ENCODE measurements at places on chromosomes 13 and 19.

GRCh38 chr19:55623561-55623960 lies 805 bp downstream of the ZNF784 start:
- no peak for DNase-seq

DNA sequence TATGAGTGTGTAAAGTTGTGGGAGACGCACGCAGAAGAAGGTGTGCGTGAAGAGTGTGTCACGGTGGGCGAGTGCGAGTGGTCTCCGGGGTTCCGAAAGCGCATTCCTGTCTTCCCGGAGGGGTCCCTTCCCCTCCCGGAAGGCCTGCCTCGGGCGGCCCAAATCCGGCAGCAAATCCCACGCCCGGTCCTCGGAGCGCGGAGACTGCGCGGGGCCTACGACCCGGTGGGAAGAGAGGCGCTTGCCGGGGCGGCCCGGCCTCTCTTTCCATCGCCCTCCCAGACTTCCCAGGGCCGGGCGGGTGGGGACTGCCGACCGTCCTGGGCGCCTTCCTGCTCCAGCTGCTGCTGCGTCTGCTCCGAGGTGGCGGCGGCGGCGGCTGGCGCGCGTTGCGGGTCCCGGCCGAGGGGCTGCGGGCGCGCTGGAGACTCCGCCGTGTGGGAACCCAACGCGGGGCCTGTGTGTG lies 2.1 kb downstream of the ZIC5 start:
- DNase-seq: no peak

DNA sequence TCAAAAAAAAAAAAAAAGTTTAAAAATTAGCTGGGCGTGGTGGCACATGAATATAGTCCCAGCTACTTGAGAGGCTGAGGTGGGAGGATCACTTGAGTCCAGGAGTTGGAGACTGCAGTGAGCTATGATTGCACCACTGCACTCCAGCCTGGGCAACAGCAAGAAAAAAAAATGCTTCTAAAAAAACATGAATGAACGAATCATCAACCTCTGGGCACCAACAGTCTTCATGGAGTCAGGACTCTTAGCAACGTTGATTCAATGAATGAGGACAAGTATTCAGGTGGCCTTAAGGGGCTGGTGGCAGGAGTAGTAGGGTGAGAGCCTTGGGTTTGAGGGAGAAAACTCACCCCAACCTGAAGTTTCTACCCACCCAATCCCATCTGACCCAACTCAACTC lies 20.6 kb upstream of the OLFM2 start:
- DNase-seq: no peak

DNA sequence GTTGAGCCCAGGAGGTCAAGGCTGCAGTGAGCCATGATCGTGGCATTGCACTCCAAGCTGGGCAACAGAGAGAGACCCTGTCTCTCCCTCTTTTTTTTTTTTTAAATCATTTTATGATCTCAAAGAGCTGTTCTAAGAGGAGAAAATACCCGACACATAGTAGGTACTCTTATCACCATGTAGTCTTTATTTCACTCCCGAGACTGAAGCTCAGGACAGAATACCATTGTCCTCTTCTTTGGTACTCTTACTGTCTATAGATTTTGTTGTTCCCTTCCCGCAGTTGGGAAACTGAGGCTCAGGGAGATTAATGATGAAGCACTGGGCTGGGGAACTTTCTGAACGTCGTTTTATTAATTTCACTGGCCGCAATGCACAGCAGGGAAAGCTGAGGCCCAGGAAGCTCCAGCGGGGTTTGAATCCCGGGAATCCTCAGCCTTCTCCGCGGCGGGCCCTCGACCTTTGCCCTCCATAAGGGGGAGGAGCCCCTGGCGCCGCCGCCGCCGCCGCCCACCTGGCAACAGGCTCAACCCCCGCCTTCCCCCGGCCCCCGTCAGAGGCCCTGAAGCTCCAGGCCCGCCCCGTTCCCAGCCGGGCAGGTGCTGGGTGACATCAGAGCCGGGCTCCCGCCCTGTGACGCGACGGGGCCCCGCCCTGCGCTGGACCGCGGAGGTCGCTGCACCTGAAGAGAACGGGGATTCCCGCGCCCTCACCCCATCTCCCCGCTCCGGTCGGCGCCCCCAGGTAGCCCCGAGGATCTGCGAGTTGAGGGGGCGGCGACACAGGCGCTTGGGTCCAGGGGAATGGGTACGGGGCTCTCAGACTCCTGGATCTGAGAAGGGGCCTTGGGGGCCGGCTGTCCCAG lies 1.6 kb downstream of the MYH14 start:
- DNase-seq: no peak

DNA sequence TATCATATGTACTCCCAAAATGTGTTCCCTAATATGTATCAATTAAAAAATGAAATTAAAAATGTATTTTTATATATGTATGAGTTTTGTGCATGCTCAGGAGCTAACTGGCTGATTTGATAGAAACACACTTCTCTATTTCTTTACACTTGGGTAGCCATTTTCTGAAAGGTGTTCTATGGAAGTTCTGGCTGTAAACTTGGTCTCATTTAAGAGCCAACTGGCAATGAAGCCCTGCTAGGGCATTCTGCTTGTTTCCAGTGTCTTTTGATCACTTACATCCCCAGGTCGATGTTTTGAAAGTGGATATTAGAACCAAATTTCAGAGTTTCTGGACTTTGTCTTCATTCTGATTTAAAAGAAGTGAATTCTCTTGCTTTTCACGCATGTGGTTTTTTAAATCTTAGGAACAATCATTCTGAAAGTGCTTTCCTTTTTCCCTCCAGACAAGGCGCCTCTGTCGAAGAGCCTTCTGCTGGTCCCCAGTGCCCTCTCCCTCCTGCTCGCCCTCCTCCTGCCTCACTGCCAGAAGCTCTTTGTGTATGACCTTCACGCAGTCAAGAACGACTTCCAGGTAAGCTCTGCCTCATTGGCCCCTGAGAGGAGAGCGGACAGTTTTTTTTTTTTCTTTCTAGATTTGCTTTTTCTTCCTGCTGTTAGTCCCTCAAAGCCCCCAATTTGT lies 20.1 kb downstream of the GPR18 start:
- DNase-seq: no peak

DNA sequence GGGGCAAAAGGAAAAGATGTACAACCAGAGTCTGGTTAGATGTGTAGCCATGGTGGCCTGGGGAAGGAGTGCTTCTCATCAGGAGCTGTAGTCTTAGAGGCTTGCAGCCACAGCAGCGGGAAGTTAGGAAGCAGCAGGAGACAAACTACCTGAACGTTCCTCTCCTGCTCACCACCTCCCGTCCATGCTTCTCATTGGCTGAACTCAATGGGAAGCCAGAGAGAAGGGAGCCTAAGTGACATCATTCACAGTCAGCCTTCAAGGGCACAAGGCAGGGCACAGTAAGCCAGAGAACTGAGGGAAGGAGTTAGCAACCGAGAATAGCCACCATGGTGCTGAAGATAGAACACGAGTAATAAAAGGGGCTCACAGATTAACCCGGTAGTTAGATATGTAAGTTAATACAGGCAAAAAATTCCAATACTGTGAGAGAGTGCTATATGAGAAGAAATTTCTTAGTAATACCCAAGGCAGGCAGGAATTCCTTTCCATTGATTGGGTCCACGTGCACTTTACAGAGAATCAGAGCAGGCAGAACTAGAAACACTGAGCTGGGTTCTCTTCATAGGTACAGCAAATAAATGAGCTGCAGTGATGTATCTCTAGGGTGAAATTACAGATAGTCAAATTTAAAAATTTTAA lies 391.5 kb upstream of the DACH1 start:
- DNase-seq: no peak

- DNase-seq: no peak
Observed at GRCh38 chr19:38792250-38793111, 3.5 kb downstream of the LGALS7B start.

- no peak for DNase-seq
Observed at GRCh38 chr13:29946093-29946492, 95.7 kb upstream of the UBL3 start.

- DNase-seq: no peak
Observed at GRCh38 chr19:41868120-41868988, 8.3 kb downstream of the RPS19 start.

DNA sequence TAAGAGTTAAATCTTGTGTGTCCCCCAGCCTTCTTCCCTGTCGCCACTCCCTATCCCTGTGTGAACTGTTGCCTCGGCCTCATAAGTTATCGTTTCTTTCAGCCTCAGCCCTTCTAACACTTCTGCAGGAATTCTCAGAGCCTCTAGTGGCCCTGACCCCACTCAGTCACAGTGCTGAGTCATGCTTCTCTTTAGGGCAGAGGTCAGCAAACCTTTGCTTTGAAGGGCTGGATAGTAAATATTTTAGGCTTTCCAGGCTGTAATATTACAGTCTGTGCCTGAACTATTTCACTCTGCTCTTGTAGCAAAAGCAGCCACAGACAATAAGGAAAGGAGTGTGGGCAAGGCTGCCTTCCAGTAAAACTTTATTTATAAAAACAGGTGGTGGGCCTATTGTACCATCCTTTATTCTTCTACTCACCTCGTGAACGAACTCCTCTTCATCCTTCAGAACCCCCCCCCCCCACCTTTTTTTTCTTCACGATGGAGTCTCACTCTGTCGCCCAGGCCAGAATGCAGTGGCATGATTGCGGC lies 22.1 kb downstream of the MYO9B start:
- DNase-seq: no peak

GRCh38 chr13:79497064-79497463 lies 16.1 kb downstream of the NDFIP2 start:
- no peak for DNase-seq

- DNase-seq: no peak
Observed at GRCh38 chr13:60583196-60583888, 186.3 kb downstream of the TDRD3 start.

DNA sequence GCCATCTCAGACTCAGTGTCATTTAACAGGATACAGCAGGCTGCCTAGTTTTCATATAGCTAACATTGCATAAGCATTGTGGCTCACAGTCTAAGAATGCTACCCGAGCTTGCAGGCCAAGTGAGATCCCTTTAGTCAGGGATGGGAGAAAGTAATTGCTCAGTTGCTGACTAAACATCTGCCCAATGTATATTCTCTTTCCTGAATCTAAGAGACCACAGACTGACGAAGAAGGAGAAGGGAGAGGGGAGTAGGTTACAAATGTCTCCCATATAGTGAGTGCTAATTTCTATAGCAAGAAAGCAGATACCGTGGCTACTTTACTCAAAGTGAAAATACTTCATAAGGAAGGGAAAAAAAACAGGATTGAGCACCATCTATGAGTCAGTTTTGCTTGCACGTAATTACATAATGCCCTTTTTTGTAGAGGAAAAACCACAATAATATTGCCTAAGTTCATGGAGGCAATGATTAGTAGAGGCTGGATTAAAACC lies 453.9 kb downstream of the COG6 start:
- no peak for DNase-seq

- no peak for DNase-seq
Observed at GRCh38 chr19:35545855-35546381, 492 bp downstream of the TMEM147 start.

DNA sequence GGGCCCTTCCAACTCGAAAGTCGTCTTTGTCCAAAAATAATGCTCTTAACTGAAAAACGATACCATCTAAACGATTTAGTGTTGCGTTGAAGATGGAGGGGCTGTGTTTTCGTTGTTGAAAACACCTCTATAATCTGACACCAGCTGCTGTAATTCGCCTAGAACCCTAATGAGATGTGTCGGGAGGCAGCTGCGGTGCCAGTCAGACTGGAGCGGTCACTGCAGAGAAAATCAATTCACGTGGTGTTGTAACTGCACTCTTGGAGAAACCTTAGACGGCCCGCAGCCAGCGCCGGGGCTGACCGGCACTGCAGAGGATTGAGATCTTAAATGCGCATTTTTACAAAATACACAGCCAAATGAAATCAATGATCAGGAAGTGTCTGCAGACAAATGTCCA lies 339.1 kb downstream of the ZNF536 start:
- no peak for DNase-seq

DNA sequence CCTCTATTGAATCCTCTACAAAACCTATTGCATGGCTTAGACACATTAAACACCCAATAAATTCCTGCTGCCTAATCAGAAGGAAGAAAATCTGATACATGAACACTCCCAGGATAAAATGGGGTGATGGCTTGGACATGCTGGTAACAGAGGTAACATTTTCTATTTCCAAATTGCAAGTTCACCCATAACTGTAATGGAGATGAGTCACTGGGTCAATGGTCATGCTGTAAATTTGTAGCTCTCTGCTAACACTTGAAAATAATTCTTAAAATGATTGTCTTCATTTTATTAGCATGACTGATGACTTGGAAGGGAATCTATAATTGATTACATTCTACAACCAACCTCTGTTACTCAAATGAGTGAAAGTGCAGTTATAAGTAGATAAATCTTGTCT lies 434.1 kb downstream of the FGF14 start:
- DNase-seq: no peak

DNA sequence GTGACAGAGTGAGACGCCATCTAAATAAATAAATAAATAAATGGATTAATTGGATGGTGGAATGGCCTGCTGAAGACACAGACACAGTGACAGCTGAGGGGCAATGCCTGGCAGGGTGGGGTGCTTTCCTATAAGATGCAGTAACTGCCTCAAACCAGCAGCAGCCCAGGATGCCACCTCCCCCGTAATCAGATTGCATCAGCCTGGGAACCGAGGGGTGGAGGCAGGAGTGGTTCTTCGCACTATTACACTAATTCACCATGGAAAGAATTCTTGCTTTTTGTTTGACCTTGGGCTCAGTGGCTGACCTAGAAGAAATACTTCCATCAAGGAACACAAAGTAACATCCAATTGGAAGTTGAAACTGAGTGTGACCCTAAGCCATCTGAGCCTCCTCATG lies 31.6 kb upstream of the USP12 start:
- no peak for DNase-seq

DNA sequence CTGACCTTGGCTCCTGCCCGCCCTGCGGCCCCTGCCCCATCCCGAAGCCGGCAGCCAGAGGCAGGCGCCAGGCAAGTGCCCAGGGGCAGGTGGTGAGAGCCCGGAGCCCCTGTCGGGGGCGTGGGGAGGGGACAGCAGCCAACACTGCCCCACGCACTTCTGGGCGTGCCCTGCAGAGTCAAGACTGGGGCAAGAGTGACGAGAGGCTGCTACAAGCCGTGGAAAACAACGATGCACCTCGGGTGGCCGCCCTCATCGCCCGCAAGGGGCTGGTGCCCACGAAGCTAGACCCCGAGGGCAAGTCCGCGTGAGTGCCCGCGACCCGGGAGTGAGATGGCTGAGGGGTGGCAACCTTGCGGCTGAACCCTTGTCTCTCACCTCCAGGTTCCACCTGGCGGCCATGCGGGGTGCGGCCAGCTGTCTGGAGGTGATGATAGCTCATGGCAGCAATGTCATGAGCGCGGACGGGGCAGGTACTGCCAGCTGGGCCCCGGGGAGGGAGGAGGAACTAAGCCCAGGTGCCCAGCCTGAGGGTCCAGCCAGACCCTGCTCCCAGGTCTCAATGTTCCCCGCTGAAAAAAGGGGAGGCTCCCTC lies 17.3 kb downstream of the ANKRD24 start:
- no peak for DNase-seq

GRCh38 chr19:39038098-39038497 lies 5.7 kb upstream of the FBXO27 start:
- DNase-seq: no peak

GRCh38 chr19:424546-424945 lies 15.6 kb upstream of the C2CD4C start:
- no peak for DNase-seq

DNA sequence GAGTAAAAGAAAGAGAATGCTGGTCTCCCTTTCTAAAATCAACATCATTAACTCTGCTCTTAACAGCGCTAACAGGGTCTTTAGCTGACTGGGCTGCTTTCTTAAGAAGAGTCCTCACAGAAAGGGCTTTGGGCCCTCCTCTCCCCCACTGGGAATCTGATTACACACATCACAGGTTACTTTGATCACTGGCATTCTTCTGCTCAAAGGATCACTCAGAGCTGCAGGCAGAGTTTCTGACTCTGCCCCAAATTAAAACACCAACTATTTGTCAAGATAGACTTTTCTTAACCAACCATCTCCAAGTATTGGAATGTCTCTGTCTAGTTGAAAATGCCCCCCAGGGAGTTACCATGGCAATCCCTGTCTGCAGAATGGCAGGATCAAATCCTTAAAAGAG lies 31.1 kb upstream of the SIAH3 start:
- no peak for DNase-seq
